ENCODE measurements at places on chromosomes 12 and 14.
A peak's percentile ranks its signal among the peaks of the same experiment; 100 is the strongest.

GRCh38 chr12:40261937-40262336, 37.1 kb downstream of the LRRK2 start:
- peak; percentile 16 for DNase-seq

GRCh38 chr12:45582986-45583659, 146.4 kb upstream of the ARID2 start:
- no peak for DNase-seq

DNA sequence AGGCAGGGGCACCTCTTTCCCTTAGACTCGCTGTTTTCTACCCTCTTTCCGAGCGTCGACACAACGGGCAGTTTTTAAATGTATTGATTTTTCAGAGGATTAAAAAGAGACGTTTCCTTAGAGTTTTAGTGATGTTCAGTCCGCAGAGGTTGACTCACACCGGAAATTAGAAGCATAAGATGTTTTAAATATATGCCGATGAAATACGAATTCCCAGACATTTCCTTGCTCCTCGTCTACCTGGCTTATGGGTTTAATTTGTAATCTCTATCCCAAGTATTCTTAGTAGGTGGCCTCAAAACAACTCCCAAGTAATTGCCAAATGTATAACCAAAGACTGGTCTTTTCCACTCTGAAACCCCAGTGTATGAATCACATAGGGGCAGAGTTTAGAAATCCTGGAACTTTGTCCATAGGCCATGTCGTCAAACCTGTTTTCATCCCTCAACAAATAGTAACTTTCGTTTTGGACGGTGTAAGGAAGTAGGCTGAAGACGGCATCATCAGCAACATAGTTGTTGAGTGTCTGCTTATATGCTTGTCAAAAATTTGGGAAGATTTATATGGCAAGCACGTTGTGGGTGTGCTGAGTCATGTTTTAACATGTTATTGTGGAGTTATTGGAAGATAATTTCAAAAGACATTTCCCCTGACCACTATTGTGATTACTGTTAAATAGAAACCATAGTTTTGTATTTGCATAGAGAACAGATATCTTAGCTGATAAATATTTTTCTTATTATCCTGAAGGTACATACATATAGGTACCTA, 824 bp downstream of the TBK1 start:
- no peak for DNase-seq

DNA sequence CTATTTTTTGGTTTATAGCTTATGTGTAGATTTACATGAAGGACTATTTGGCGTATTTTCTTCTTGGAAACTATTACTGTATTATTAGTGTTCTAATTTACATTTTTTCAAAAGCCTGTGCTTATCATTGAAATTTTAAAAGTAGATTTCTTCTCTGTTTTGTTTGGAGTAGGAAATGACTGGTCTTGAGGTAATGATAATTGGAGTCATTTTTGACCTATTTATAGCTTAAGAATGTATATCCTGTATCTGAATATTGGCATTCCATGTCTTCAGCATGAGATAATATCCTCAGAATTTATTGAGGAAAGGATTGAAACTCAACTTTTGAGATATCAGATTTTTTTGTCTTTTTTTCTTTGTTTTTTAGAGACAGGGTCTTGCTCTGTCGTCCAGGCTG, 193.4 kb downstream of the ERC1 start:
- no peak for DNase-seq

- DNase-seq = no peak
These were observed 64.8 kb upstream of the YARS2 start for GRCh38 chr12:32820376-32820931.
